ENCODE measurements at places on chromosomes 1 and 21.

DNA sequence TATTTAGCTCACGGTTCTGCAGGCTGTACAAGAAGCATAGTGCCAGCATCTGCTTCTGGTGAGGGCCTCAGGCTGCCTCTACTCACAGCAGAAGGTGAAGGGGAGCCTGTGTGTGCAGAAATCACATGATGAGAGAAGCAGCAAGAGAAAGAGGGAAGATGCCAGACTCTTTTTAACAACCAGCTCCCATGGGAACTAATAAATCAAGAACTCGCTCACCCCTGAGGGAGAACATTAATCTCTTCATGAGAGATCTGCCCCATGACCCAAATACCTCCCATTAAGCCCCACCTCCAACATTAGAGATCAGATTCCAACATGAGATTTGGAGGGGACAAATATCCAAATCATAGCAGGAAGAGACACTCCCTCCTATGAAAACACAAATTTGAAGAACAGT is 74.1 kb downstream of the OLFML2B start:
- no peak for DNase-seq

DNA sequence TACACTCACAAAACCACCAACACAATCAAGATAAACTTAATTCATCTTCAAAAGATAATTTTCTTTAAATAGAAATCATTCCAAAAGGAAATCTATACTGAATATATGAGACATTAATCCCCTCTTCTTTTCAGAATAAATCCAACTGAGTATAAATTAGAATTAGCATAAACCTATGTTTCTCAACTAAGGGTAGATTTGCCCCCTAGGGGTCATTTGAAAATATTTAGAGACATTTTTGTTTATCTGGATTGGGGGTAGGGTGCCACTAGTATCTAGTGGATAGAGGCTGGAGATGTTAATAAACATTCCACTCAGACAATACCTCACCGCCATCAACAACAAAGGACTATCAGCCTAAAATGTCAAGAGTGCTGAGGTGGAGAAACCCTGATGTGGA is 6.5 kb upstream of the TNFSF4 start:
- DNase-seq, result no peak

DNA sequence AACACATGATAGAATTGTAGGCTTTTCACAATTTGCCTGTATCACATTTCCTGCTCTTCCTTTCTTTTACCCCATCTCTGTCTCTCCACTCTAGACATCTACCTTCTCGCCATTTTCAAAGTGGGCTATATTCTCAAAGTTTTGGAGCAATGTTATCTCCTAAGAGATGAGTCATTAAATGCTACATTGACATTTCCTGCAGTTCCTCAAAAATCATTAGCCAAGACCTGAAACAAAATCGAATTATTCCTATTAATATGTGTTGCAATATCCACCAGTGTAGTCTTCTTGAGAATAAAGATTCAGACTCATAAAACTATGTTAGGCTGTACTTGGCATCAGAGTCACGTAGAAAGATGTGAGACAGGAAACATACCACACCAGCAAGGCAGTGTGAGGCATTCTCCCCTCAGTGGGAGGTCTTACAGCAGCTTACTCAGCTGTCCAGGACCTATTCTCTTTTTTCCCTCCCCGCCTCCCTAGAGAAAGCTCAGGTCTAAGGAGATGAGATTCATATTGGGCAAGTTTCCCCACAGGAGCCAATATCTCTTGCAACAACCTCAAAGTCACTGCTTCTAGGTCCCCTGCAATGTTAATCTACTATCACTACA is 38.8 kb downstream of the FRRS1 start:
- no peak for DNase-seq

GRCh38 chr1:229326601-229327000 is 16.2 kb downstream of the CCSAP start:
- DNase-seq, result no peak

DNA sequence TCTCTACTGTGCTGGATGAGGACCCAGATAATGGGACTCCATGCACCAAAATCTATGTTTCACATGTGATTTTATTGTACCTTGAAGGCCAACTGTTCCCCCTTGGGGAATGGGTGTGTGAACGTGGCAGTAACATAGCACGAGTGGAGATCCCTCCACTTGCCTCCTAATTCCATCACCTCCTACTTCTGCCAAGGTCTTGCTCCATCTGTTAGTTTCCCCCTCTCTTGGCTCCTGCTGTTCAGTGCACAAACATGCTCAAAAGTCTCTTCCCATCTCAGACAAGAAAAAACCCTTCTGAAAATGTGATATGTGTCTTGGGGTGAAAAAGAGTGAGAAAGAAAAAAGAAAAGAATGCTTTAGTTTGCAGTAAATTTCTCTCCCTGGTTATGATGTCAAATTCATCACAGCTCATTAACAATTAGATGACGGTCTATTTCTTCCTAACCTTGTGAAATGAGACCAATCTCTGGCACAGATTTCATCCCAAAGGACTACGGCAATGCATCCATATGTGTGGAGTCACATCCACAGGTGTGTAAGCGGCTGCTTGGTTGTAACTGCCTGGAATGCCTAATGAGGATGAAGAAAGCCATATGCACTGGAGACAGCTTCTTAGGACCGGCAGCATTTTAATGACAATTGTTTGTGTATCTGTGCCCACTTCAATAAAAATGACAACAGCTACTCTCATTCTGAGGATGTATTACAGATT is 79.3 kb upstream of the DIRAS3 start:
- no peak for DNase-seq

- no peak for DNase-seq
These were observed 60.3 kb downstream of the UBE2T start for GRCh38 chr1:202281316-202282024.

GRCh38 chr1:186948535-186948934 is 119.8 kb downstream of the PLA2G4A start:
- no peak for DNase-seq

DNA sequence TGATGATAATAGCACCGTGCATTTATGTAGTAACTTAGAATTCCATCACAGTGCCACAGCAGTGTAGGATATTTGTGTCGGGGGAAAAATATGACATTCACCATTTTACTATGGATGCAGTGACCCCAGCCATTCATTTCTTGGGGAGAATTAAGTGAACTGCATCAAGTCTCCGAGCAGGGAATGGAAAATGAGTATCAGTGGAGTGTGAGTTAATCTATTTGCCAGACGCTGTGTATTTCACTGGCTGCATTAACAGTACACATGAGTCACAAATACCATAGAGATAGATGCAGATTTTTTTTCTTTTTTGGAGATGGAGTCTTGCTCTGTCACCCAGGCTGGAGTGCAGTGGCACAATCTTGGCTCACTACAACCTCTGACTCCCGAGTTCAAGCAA is 33.8 kb upstream of the SLC45A1 start:
- no peak for DNase-seq
